ENCODE measurements at places on chromosomes 11 and 22.

DNA sequence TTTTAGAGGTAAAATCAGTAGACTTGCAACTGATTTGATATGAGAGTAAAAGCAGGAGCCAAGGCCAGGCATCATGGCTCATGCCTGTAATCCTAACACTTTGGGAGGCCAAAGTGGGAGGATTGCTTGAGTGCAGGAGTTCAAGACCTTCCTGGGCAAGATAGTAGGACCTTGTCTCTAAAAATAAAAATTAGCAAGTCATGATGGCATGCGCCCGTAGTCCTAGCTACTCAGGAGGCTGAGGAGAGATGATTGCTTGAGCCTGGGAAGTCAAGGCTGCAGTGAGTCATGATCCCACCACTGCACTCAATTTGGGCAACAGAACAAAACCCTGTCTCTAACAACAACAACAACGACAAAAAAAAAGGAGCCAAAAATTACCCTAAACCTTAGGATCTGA is 13.5 kb downstream of the SGSM3 start:
- no peak for DNase-seq

DNA sequence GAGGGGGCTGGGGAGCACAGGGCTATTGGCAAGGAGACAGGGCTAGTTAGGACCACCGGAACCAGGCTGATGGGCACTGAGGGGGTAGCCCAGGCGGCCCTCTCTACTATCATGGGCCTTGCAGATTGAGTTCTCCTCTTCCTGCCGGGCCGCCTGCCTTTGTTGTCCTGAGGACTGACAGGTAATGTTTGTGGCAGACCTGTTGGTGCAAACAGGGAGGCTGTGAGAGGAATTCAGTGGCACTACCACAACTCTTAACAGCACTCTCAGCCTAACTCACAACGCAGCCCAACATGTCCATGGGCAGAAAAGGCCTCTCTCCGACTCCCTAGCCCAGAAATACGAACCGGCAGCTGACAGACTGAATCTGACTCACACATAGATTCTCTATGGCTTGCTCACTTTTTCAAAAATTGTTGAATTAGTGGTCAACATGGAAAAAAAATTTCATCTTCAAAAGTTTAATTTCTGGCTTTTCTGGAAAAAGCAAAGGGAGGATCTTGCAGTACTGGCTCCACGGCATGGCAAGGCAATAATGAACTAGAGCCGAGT is 11.4 kb downstream of the KCNJ5 start:
- DNase-seq = no peak

DNA sequence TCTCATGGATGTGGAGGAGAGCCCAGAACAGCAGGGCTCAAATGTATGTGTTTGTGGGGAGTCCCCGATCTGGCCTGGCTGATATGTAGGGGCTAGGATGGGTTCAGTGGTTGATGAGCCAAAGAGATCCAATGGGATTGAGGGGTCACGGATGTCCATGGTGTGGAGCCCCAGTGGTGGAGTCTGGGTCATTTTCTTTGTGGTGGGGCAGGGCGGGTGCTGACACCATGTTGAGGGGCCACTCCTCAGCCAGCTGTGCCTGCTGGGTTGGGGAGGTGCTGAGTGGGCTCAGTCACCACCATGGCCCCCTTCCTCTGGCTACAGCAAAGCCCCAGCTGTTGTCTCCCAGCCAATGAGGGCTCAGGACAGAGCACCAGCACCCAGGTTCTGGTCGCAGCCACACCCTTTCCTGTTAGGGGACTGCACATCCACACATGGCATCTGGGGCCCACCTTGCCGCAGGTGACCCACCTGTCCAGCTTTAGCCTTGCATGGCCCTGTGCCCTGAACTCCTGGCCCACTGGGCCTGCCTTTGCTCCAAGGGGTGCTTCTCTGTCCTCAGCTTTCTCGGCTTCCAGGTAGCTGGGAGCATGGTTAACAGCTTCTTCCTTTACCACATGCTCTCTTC is 3.2 kb upstream of the GNAZ start:
- no peak for DNase-seq

GRCh38 chr22:29313126-29313575 is 2.3 kb downstream of the RASL10A start:
- DNase-seq = no peak

GRCh38 chr22:18064636-18065035 is 13.2 kb upstream of the PEX26 start:
- DNase-seq = no peak

DNA sequence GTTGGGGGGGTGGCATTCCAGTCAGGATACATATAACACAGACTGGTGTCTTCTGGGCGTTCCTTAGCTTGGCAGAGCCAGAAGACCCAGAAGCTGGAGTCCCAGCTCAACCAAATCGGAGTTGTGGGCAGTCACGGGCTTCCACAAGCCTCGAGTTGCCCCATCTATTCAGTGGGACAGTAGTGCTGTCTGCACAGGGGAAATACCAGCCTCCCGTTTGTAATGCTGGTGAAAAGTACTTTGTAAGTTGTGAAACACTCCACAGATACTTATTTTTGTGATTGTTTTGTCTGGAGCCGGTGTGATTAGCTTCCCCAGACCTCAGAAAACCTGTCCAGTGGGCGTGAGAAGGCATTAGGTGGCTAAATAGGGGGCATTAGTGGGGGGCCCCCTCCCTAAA is 13.6 kb downstream of the DGKZ start:
- DNase-seq = no peak

GRCh38 chr11:118226296-118226695 is 1.5 kb upstream of the JAML start:
- no peak for DNase-seq

DNA sequence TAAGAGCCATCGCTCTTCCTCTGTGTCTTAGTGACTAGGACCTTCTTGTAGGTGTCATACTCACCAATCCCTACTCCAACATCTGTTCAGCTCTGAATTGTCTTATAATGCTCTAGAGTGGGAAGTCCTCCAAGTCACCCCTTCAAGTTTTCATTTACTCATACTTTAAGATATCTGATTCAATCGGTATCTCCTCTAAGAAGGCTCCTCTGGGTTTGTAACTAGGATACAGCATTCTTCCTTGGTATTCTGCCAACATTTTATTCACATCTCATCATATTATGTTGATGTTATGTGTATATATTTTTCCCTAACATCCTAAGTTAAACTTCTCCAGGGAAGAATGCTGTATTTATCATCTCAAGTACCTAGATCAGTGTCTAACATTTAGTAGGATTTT is 662.1 kb downstream of the NTM start:
- no peak for DNase-seq

- no peak for DNase-seq
These were observed 343.8 kb upstream of the ANO3 start for GRCh38 chr11:25988178-25988577.

GRCh38 chr11:115423728-115424459 is 80.3 kb downstream of the CADM1 start:
- no peak for DNase-seq

GRCh38 chr11:78100676-78101472 is 21.2 kb upstream of the NDUFC2 start:
- DNase-seq = no peak

DNA sequence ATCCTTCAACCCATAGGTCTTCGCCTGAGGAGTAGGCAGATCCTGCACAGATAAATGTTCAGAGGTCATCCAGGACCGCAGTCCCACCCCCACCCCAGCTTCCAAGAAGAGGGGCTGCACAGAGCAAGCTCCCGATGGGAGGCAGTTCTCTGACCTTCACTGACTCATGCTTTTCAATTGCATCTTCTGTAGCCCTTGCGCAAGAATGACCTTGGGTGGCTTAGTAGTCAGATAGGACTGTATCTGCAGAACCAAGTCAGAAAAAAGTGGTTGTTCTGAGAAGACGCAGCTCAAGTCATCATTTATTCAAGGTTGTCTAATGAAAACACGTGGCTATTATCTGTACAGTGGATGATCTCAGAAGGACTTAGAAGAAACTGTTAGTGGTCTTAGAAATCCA is 16.4 kb upstream of the GRAMD1B start:
- DNase-seq = no peak

DNA sequence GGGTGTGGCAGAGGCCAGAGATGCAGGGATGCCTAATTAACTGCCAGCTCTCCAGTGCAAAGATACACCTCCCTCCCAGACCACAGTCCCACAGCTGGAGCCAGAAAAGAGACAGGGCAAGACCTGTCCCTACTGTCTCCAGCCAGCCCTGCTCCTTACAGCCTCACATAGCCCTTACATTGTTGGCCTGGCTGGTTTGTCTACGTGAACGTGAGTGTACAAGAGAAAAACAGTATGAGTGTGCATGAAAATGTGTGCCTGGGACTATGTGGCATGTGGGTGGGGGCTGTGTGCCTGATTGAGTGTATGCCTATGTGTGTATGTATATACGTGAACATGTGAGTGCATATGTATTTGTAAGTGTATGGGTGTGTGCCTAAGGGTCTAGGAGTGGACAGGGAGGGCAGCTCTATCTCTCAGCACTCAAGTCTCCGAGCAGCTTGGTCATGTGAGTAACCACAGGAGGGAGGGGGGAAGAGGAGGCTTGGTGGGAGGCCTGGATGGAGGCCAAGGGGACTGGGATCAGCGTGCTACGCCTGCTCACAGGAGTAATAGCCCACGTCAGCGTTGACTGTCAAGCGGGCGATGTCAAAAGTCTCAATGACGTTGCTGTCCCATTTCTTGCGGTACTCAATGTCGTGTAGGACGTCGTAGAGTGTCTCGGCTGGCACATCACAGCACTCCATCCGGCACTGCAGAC is 6.6 kb upstream of the ARAP1 start:
- DNase-seq = no peak

DNA sequence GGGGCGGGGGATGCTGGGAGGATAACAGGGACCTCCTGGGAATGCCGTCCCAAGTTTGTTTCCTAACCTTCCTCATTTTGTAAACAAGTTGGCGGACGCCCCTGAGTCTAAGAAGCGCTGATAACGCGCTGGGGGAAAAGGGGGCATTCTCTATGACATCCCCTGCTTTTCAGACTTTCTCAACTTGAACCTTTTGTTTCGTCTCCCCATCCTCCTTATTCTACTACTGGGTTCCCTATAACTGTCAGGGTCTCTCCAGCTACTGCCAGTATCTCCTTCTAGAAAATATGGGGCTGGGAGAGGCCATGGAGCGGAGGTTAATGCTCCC is 654 bp downstream of the TMEM86A start:
- DNase-seq = no peak

DNA sequence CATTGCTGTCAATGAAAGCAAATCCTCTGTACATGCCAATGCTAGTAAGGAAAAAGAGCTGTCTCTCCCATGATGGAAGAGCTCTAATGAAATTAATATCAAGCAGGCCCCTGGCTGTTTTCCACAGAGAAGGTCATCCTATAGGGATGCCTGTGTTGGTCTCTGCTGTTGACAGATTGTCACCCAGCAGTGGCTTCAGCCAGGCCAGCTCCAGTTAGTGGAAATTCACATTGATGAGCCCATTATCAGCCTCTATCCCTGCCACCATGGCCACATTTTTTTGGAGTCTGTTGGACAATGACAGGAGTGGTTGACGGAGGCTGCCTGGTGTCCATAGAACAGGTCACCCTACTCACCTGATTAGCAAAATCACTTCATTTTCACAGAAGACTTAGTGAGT is 104.3 kb downstream of the GGTLC2 start:
- no peak for DNase-seq

DNA sequence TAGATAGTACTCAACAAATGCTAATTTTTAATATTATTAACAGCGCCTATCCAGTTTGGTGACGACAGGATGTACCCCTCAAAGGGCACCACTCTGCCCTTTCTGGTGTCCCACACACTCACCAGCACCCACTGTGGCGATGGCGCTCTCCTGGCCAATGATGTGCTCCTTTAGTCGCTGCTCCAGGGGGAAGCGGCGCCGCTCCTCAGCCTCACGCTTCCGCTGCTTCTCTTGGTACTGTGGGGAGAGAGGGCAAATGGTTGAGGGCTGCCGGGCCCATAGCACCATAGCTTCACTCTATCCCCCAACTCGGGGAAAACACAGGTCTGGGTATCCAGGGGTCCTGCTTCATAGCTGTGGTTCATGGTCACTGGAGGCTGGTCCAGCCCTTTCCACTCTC is 73.0 kb upstream of the PHOX2A start:
- DNase-seq = no peak
